ENCODE measurements at places on chromosomes 5 and 9.
A peak's percentile ranks its signal among the peaks of the same experiment; 100 is the strongest.

DNA sequence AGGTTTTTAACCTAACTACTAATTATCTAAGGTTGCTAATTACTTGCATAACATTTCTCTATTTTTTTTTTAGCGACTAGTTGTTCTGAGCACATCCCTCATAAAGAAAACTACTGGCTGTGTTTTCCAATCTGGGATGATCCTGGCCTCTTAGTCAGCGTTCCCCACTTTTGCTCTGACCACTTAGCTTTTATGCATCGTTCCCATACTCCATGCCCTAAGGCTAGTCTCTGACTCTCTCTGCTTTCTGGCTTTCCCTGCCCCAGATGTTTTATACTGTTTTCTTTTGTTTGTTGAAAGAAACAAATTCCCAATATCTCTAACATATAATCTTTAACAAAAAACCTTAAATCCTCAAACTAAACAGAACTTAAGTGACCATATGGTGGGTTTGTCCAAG lies 217.9 kb downstream of the SPATA31D1 start:
- DNase-seq, result no peak

GRCh38 chr5:168022446-168023169 lies 268.8 kb upstream of the WWC1 start:
- DNase-seq, result no peak

DNA sequence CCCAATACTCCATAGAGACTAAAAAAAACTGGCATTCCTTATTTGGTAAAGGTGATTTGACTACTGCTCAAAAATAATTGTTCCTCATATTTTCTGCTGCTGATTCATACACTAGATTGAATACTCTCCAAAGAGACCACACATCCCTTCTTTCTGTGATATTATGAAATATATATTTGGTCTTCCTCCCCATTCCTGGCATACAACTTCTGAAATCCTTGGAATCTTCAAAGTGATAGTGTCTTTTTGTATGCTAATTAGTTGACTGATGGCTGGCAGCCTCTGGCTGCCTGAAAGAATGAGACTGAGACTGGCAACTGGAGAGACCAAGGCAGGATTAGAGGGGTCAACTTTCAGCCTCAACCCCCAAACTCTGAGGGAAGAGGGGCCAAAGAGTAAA lies 348.0 kb upstream of the RFX3 start:
- peak; percentile 45 for DNase-seq

DNA sequence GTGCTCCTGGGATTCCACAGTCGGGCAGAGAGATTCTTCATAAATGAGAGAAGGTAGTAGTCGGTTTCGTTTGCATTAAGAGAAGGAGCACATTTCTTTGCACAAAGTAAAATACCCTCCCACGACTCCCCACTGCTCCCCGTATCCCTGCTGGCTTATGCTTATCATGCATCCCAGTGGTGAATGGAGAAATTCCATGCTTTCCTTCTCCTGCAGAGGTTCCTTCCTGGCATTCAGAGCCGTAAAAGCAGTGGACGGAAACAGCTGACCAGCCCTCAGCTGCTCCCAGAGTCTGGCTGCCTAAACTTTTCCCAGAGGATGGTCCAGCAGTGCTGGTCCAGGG lies 93.1 kb downstream of the C9orf152 start:
- no peak for DNase-seq

DNA sequence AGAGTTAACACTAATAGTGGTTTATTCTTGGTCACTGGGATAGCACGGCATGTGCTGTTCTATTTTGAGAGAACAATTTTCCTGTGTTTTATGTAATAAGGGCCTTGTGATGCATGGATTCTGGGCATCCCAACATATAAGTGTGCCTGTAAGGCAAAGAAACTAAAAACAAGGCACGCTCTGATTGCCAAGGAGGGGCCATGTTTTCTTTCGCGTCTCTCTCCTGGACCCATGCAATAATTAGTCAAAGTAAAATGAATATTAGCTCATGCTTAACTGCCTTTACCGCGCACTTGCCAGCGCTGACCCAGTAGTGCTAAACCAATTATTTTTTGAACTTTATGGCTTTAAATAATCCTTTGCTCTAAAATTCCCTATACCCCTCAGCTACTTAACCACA lies 140.9 kb downstream of the PSAT1 start:
- DNase-seq, result no peak

DNA sequence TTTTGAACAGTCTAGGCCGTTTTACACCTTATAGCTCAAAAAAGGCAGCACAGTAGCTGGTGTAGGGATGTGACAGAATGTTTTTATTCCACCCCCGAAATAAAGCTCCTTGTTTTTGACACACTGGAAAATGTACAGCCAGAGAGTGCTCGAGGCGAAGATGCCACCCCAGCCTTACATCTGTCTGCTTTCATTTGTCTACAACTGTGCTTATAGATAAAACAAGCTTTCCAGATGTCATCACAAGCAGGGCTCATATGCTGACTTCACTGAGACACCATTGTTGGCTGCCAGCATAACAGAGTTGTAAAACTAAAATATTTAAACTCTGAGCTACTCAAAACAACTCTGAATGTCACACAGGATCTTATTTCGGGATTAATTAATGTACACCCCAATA lies 386.3 kb downstream of the BNC2 start:
- DNase-seq, result no peak

DNA sequence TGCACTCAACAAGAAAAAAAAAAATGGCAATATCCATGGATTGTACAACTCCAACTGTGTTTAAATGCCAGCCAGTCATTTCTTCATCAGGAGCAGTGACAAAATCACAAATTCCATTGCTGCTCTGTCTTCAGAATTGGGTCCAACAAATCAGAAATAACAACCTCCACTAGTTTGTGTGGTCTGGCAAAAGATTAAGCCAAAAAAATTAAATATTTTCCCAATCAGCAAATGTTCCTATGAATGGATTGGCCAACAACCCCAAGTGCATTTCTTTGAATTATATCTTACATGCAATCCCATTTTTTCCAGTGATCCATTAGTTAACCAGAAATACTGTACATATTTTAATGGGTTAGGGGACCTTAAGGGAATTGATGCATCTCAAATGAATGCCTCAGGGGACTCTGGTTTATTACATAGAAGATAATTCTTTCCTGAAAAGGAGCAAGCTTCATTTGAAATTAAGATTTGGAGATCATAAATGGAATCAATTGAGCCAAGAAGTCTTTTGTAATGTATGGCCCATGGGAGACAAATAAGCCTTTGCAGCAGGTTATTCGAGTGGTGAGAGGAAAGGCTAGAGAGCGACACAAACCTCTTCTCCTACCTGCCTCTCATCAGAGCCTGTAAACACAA lies 131.8 kb downstream of the TLE1 start:
- DNase-seq, result no peak

DNA sequence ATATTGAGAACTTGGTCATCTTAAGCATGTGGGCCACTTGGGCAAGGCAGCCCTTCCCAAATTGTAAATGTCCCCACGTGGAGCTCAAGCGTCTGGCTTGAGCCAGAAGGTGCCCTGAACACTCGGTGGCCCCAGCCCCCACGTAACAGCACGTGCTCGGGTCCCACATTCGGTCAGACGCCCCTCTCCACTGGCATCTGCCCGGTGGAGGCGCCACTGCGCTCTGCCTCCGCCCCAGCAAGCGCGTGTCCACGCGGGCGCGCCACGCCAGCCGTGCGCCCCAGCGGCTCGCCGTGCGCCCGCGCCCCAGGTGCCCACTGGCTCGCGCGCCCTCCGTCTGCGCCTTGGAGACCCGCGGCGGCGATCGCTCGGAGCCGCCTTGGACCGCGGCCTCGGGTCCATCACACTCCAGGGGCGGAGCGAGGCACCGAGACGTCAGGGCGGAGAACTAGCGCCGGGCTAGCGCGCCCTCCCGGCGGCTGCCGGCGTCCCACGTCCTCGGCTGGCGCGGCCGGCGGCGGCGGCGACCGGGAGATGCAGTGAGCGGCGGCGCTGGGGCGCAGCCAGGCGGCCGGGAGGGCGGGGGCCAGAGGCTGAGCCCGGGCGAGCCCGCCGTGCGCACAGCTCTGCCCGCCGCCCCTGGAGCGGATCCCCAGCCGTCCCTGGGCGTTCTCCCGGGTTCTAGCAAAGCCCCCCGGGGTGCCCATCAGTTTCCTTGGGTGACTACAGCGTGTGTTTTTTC lies at the start of gene PALM2AKAP2:
TSS of gene PALM2AKAP2 (plus strand) at position 488 of the 742 bp plus-strand sequence. CDS start 291 bp downstream, outside the sequence.
- peak; percentile 91 for DNase-seq

DNA sequence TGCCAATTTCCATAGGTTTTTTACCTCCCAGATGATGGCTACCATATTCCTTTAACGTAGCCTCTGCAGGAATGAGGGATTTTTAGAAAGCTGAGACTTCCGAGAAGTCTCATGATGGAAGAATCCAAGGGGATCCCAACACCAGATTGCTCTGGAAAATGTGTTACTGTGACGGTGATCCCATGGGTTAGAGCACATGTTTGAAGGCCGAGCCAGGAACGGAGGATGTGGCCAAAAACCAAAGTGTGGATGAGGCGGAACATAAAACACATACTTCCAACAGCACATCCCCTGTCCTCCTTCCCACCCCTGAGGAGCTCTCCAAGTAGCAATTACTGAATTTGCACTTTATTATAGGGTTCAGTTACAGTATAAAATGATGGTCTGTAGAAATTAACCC lies 82.6 kb downstream of the GPR21 start:
- no peak for DNase-seq

GRCh38 chr9:123408313-123409262 lies 52.6 kb downstream of the CRB2 start:
- no peak for DNase-seq

DNA sequence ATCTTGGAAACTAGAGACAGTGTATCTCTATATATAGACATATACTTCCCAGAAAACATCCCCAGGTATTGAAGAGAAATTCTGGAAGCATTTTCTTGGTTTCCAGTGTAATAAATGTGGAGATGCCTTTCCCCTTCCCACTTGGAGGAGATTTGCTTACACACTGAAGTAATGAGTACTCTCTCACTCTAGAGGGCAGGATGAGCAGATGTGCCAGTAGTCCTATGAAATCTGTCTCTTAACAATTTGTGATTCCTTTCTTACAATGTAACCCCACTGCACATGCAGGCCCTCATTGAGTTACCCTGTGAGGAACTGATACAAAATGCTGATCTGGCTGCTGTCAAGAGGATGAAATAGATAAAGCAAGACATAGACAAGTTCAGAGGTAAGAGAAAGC lies 567.2 kb downstream of the SLCO4C1 start:
- no peak for DNase-seq

DNA sequence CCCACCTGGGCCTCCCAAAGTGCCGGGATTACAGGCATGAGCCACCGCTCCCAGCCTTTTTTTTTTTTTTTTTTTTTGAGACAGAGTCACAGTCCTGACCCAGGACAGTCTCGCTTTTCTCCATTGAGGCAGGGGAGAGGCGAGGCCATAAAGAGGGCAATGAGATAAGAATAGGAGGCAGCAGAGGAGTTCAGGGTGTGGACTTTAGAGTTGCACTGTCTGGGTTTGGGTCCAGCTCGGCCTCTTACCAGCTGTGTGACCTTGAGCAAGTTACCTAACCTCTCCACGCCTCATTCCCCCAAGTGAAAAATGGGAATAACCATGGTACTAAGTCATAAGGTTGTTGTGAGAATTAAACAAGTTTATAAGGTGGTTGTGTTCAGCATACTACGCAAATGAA lies 24.6 kb upstream of the ANKH start:
- DNase-seq, result no peak

DNA sequence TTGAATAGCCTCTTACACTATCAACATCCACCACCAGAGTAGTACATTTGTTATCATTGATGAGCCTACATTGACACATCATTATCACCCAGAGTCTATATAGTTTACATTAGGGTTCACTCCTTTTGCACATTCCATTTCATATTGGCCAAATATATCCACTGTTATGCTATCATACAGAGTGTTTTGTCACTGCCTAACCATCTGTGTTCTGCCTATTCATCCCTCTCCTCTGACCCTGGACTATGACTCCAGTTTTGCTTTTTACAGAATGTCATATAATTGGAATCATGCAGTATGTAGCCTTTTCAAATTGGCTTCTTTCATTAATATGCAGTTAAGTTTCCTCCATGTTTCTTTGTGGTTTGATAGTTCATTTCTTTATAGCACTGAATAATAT lies 904.7 kb downstream of the TLE1 start:
- no peak for DNase-seq

GRCh38 chr5:36570301-36571095 lies 35.9 kb upstream of the SLC1A3 start:
- DNase-seq, result no peak

GRCh38 chr5:106363578-106363977 lies 1307.2 kb downstream of the EFNA5 start:
- no peak for DNase-seq

DNA sequence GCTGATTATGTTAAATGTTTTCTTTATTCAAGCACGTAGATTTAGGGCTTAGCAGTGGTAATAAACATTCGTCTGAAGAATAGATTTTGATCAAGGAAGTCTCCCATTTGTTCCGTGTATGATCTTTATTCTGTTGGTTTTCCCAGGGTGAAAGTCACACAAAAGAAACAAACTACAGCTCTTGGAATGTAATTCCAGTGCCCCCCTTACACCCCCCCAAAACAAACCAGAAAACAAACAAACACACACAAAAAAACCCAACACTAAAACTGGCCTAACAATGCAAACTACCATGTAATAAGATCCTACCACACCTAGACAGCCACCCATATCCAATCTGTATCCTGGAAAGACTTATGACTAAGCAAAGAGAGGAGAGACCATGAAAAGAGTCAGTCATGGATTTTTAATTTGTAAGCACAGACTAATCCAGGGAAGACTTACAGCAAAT lies 196.2 kb upstream of the ELL2 start:
- no peak for DNase-seq

GRCh38 chr9:129412814-129413536 lies 207.9 kb downstream of the C9orf50 start:
- peak; percentile 77 for DNase-seq

- peak; percentile 30 for DNase-seq
Observed at GRCh38 chr9:27528886-27529315, 713 bp downstream of the MOB3B start.

- no peak for DNase-seq
Observed at GRCh38 chr5:176985516-176985915, 21.1 kb downstream of the UIMC1 start.

GRCh38 chr5:67206461-67206860 lies 9.9 kb upstream of the CD180 start:
- no peak for DNase-seq

DNA sequence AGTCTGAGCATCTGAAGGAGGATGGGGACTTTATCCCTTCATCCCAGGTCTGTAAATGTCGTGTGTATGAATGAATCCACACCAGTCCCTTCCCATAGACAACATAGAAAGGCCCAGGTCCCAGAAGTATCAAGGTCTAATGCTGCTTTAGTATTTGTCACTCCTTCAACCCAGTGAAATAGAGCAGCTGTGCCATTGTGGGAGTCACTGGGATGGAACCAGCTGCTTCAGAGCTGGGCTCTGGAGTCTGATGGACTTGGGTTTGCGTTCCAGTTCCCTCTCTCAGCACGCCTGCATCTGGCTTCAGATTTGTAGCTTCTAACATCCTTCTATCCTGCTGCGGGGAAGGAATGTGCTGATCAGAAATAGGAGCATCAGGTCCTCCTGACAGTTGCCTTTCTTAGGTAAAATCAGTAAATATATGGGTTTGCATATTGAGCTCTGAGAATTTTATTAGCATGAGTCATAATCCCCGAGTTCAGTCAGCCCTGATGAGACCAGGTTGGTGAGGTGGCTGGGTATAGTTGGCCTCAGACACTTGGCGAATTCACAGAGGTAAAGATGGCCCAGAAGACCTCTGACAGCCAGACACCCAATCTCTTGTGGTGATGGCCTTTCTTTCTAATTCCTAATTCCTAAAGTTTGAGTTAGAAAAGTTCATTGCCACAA lies 10.1 kb downstream of the ACO1 start:
- no peak for DNase-seq

All from AG20443 (cell line).